T-cell (primary cell): ENCODE measurements at places on chromosomes 7 and 10. TPM values are rescaled to one million over a fixed set of nuclear protein-coding genes. Genes with fewer than 3 reads are reported as not detected.

Gene PKD2L1
- not detected for total RNA-seq

Gene LRRC18
- total RNA-seq: not detected

- peak; percentile 28 for DNase-seq
These were observed 74.6 kb downstream of the PAXIP1 start for GRCh38 chr7:154928136-154929005.

- no peak for DNase-seq
These were observed 49.6 kb downstream of the PDE1C start for GRCh38 chr7:32020551-32021159.

DNA sequence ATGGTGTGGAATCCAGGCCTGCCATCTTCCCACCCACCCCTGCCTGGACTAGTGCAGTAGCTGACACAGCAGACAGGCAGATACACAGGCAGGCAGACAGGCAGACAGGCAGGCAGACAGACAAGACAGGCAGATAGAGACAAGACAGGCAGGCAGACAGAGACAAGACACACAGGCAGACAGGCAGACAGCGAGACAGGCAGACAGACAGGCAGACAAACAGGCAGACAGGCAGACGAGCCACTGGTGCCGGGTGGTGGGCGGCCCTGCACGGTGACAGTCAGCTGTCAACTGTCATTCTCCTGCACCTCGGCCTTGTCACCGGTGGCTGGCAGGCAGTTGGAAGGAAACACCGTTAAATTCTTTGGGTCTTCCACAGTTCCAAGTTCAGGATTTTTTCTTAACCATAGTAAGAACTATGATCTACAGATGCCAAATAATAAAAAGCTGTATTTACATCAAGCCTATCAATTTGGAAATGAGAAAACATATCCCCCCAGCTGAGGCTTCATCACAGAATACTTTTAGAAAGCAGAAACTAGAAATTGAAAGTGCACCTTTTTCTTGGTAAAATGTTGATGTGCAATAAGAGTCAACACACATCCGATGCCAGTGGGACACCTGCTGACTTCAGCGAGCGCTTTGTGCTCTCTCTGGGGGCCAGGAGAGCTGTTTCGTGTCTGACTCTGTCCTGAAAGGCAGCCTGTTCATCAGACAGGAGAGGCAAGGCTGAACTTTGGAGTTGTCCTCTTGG is 250.4 kb downstream of the DNAJB6 start:
- DNase-seq: no peak

DNA sequence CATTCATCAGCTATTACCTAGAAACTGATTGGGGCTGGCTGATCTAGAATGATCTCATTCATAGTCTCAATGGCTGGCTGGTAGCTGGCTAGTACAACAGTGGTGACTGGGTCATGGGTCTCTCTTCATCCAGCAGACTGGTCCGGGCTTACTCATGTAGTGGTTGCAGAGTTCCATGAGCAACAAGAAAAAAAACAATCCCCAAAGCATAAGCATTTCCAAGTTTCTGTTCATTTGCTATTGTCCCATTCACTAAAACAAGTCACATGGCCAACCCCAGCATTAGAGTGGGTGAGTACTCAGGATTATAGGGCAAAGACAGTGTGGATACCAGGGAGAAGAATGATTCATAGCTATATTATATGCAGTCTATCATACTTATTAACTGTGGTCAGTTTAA is 85.2 kb upstream of the SEMA3C start:
- DNase-seq: no peak

DNA sequence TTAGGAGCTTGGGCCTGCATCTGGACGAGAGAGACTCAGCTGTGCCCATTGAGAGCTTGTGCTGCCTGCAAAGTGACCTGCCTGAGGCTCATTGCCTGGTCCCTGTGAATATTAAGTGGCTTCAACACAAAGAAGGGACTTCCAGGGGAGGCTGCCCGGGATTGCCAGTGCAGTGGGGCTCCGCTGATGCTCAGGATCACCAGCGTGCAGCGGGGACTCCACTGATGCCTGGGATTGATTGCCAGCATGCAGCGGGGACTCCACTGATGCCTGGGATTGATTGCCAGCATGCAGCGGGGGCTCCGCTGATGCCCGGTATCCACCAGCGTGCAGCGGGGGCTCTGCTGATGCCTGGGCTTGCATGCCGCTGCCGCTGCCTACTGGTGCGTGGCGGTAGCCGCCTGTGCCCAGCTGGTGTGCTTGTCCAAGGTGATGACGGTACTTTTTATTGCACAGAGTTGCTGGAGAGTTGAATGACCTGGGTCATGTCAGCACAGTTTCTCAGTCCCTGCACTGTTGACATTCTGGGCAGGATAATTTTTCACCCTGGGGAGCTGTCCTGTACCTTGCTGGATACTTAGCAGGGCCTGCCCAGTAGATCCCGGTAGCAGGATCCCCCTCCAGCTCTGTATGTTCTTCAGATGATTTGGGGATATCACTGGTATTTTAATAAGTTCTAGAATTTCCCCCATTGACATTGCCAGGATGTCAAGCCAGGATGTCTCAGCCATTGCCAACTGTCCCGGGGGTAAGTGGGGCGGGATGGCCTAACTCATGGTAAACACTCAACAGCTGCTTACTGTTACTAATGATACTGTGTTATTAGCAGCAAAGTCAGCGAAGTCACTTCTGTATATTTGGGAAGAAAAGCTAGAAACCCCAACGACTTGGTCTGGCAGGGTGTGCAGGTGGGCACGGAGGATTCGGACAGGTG is 13.0 kb downstream of the DOCK1 start:
- DNase-seq: no peak

- no peak for DNase-seq
These were observed 135.4 kb downstream of the KIF20B start for GRCh38 chr10:89836840-89837164.
